ENCODE measurements at places on chromosomes 6 and 20. TPM values are rescaled to one million over a fixed set of nuclear protein-coding genes. Genes with fewer than 3 reads are reported as not detected.

CTAGE9 gene
- total RNA-seq, result not detected

SCUBE3 gene
- 0.76 TPM for total RNA-seq

DNA sequence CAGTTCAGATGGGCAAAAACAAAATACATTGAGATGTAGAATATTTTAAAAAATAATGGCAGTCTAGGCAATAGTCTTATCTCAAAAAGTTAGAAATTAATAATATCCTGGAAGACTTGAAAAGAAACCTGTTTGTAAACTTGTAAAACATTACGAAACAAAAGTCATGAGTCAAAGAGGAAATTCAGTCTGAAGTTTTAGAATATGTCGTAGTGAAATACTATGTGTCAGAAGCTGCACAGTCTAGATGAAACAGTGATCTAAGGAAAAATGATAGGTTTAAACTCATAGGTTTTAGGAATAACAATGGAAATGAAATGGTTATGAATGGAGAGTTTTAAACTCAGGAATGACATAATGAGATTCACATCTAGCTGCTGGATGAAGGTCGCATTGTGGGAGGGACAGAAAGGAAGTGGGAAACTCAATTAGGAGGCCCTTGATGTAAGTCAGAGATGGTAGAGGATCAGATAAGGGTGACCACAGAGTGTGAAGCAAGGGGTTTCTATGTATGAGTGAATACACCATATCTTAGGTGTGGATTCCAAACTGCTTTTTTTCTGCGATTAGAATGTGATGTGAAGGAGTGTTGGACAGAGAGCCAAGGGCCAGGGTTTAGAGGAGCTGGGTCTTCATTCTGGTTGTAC lies 2.8 kb downstream of the SNRPB2 start:
- no peak for DNase-seq

- no peak for DNase-seq
These were observed 1.7 kb downstream of the SRMS start for GRCh38 chr20:63545814-63546213.

GRCh38 chr20:905396-905961 lies 10.7 kb downstream of the ANGPT4 start:
- no peak for DNase-seq

Measured in dermis microvascular lymphatic vessel endothelial cell (primary cell).